ENCODE measurements at places on chromosomes 5 and 9. TPM values are rescaled to one million over a fixed set of nuclear protein-coding genes. Genes with fewer than 3 reads are reported as not detected.

The PAEP gene
- not detected for polyA plus RNA-seq

The STK32A gene
- not detected for polyA plus RNA-seq

The CARD9 gene
- polyA plus RNA-seq = 0.56 TPM

The SPACA9 gene
- polyA plus RNA-seq = 1.6 TPM

The HSD17B4 gene
- polyA plus RNA-seq = 108 TPM

The TMEM8B gene
- 1.6 TPM for polyA plus RNA-seq

The CNTNAP3 gene
- polyA plus RNA-seq = not detected

The ACOT12 gene
- polyA plus RNA-seq = not detected

The LOX gene
- polyA plus RNA-seq = not detected

The PLEKHG4B gene
- not detected for polyA plus RNA-seq
